ENCODE measurements at places on chromosomes 4 and X.

DNA sequence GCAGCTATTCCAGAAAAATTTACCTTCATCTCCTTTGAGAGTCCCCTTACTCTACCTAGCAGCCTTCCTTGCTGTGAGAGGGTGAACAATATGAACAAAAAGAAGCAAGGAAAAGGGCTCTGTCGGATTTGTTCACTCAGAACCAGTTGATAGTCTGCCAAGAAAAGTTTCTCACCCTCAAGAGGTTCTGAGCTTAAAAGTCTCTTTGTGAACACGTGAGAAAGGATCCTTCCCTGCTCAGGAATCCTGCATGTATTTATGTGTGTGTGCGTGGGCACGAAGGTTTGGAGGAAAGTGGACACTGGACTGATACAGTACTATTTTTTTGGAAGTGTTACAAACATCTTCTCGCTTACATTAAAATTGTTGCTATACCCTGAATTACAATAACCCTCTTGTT, 178.6 kb upstream of the JADE1 start:
- DNase-seq: no peak

DNA sequence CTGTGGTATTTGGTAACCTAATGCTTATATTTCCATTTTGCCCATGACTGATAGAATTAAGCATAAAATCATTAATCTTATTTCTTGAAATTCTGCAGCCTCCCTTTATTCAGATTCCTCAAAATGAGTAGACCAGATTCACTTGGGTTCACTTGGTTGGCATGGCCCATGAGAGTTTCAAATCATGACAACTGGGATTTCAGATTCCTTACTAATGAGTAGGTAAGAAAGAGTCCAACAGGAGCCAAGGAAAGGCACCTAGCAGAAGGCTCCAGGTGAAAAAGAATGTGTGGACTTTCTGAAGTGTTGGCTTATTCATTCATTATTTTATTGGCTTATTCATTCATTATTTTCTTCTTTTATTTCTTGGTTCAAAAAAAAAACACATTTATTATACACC, 27.2 kb upstream of the GATB start:
- no peak for DNase-seq

GRCh38 chr4:11106190-11106589, 322.5 kb downstream of the HS3ST1 start:
- no peak for DNase-seq

GRCh38 chrX:10231461-10231860, 74.7 kb downstream of the CLCN4 start:
- no peak for DNase-seq

DNA sequence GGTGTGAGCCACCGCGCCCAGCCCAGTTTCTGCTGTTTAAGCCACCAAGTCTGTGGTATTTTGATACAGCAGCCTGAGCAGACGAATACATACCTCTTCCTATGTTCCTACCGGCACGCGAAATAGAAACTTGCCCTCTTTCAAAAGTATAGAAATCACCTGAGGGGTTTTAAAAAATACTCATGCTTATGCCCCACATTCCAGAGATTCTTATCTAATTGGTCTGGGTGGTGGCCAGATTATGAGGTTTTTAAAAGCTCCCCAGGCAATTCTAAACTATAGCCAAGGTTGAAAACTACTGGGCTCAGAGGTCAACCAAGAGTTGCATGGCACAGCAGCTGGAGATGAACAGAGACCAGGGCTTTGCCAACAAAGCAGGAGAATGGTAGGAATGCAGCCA, 24.9 kb upstream of the HUWE1 start:
- DNase-seq: no peak

- no peak for DNase-seq
These were observed 555.4 kb downstream of the STPG2 start for GRCh38 chr4:97587912-97588311.

- no peak for DNase-seq
These were observed 161.7 kb upstream of the NAP1L5 start for GRCh38 chr4:88859191-88859812.

DNA sequence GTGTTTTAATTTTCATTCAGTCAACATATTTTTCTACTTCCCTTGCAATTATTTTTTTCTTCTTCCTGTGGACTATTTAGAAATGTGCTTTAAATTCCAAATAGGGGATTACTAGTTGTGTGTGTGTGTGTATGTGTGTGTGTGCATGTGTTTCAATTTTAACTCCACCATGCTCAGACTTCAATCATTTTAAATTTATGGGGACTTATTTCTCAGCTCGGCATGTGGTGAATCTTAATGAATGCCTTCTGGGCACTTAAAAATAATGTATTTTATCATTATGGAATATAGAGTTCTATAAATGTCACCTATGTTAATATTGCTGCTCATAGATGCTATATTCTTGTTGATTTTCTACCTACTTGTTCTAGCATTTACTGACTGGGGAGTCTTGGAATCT, 465.6 kb upstream of the PRKX start:
- no peak for DNase-seq

DNA sequence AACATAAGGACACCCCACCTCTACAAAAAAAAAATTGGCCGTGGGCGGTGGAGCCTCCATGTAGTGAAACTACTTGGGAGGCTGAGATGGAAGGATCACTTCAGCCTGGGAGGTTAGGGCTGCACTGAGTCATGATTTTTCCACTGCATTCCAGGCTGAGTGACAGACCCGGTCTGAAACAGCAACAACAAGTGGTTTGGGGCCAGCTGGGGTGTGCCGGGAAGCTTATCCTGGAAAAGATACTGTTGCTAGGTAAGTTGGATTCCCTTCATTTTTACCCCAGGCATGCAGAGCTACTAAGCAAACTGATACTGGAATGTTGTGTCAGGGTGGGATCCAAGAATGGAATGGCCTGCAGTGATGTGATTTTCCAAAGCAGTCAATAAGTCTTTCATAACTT, 57.0 kb downstream of the XAGE2 start:
- no peak for DNase-seq

DNA sequence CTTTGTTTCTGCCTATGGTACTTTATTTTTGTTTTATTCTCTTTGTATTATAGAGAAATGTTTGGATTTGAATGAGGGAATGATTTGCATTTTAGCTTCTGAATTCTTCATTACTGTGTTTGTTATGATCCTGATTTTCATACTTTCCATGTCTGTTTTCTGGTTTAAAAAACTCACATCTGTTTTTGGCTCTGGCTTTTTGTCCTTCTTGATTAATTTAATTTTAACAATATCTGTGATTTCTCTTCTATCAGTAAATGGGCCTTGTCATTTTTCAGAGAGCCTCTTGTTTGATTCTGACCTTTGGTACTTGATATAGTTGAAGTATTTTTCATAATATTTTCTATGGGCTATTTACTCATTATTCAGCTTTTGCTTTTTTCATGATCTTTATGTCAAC, 341.6 kb upstream of the HAND2 start:
- DNase-seq: no peak

DNA sequence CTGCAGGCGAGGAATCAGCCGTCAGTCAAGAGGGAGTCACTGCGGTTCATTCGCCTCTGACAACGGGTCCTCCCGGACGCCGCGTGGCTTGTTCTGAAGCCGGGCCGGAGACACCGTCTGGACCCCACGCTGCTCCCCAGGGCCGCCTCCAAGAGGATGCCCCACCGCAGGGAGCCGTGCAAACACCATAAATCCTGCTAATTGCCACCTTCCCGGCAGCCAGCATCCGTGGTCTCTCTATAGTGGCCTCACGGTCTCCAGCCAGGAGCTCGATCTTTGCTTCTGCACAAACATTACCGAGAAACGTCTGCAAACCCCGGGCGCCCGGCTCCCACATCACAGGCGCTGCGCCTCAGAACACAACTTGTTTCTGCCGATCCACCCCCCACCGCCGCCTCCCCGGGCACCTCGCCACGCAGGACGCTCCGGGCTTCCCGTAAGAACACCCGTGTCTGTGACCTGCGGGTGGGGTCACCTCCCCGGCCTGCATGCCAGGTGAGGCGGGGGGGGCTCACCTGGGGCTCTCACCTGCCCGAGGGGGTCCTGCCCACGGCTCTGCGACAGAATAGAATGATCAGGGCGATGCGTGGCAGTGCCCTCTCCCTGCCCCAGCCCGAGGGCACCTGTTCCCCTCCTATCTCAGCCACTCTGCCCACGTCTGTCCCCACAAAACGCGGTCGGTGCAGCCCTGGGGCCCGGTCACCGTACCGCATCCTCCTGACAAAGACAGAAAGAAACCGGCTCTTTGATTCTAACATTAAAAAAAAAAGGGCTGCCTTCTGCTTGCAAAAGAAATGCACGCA, 32.4 kb upstream of the PPP2R3B start:
- peak; percentile 77 for DNase-seq

DNA sequence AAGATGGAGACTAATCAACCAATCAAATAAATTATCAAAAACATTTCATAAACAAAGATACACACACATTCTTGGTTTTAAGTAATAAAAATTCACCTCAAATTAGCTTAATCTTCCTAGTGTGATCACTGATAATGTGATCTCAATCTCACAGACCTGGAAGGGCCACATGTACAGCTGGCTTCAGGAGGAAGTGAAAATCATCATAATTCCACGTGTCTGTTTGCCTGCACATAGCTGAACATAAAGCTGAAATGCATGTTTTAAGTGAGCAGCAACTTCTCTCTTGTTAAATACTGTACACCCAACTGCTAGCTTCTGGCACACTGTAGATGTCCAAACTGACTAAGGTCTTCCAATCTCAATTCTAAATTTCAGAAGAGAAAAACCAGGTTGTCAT, 53.8 kb downstream of the ARHGAP6 start:
- DNase-seq: no peak

- no peak for DNase-seq
These were observed 32.2 kb downstream of the PLS3 start for GRCh38 chrX:115592997-115593734.

DNA sequence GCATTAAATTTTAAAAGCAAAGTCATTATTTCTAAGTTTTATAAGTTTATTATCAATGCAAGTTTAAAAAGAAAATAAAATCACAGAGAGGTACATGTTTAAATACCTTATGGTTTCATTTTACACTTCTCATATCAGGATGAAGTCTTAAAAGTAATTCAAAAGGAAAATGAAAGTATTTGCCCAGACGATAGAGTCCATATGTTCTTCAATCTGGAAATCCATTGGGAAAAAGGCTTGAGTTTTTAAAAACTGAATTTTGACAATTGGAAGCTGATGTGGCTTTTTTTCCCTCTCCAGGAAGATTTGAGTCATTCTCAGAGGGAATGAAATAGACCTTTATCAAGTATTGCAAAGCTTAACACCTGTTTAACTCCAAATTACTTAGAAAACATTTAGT, 37.1 kb downstream of the MAB21L2 start:
- no peak for DNase-seq

- no peak for DNase-seq
These were observed 153.0 kb downstream of the NWD2 start for GRCh38 chr4:37397505-37397904.

GRCh38 chr4:81634766-81635549, 163.3 kb upstream of the RASGEF1B start:
- no peak for DNase-seq

- no peak for DNase-seq
These were observed 448.3 kb upstream of the SLIT2 start for GRCh38 chr4:19803406-19803805.

- DNase-seq: peak; percentile 56
These were observed 98.4 kb upstream of the TENM3 start for GRCh38 chr4:182144626-182145333.

DNA sequence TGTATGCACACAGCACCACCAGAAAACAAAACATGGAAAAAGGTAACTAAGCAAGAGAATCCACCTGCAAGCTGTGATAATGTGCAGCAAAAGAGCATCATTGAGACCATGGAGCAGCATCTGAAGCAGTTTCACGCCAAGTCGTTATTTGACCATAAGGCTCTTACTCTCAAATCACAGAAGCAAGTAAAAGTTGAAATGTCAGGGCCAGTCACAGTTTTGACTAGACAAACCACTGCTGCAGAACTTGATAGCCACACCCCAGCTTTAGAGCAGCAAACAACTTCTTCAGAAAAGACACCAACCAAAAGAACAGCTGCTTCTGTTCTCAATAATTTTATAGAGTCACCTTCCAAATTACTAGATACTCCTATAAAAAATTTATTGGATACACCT, 90.2 kb downstream of the TET2 start:
- DNase-seq: no peak

- DNase-seq: no peak
These were observed 946.6 kb downstream of the STIM2 start for GRCh38 chr4:27807207-27807606.

GRCh38 chr4:20394512-20394911, 142.8 kb downstream of the SLIT2 start:
- DNase-seq: no peak

- no peak for DNase-seq
These were observed 10.0 kb downstream of the SMC1A start for GRCh38 chrX:53412446-53412845.

DNA sequence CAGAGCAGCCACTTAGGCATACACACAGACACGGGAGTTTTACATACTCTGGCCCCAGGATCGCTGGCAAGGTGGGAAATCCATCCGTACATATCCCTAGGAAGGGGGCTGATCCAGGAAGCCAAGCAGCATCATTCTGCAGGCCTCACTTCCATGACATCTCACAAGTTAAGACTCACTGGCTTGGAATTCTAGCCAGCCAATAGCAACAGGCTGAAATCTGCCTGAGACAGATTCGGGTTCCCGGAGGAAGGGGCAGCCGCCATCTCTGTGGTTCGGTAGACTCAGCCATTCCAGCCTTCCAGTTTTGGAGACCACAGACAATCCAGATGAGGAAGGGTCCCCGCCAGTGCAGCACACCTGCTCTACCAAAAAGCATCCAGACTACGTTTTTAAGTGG, 31.3 kb downstream of the SOWAHB start:
- no peak for DNase-seq

DNA sequence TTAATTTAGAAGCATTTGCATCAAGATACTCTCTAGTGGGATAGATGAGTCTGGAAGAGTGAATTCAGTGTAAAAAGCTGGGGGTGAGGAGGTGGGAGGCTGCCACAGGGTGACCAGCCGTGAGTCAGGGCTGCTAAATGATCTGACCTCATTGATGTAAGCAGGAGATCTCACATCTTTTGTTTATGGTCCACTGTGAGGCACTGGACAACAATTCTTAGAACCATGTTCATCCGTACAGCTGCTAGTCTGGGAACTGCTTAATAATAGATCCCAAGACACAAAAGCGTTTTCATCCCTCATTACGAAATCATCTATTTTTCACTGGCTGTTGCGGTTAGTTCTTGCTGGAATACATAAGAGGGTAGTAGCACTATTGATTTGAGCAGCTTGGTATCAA, 14.1 kb downstream of the KLF3 start:
- no peak for DNase-seq

Data from femur (tissue), 1 donor.